ENCODE measurements at places on chromosomes 5 and 9.

DNA sequence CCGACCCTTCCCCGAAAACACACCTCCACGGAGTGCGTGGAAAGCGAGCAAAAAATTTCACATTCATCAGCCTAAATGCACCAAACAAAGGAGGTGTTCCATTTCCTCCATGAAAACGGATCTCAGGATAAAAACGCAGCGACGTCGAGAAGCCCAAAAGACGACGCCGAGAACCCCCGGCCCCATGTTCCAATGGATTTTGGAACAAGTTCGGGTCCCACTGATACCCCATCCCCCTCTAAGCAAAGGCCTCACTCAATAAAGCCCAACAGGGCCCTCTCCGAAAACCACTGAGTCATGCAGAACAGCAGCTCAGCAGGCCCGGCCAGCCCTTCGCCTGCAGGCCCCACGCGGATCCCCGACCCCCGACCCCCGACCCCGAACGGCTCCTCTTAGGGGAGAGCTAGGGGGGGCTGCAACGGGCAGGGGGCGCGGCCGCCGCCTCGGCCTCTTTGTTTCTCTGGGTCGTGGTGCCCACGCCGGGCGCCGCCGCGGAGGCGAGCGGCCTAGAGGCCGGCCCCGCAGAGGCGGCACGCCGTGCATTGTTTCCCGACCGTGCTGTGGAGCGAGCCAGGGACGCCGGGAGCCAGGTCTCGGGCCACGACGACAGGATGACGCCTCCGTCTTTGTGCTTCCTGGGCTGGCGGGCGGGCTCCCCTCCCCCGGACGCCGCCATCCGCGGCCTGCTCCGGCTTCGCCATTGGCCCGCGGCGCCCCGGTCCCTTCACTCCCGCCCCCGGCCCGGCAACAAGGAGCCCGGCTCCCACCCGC lies 915 bp downstream of the ZFAND5 start:
- DNase-seq, result peak; percentile 53

GRCh38 chr5:126536874-126537273 lies 58.1 kb downstream of the ALDH7A1 start:
- no peak for DNase-seq

DNA sequence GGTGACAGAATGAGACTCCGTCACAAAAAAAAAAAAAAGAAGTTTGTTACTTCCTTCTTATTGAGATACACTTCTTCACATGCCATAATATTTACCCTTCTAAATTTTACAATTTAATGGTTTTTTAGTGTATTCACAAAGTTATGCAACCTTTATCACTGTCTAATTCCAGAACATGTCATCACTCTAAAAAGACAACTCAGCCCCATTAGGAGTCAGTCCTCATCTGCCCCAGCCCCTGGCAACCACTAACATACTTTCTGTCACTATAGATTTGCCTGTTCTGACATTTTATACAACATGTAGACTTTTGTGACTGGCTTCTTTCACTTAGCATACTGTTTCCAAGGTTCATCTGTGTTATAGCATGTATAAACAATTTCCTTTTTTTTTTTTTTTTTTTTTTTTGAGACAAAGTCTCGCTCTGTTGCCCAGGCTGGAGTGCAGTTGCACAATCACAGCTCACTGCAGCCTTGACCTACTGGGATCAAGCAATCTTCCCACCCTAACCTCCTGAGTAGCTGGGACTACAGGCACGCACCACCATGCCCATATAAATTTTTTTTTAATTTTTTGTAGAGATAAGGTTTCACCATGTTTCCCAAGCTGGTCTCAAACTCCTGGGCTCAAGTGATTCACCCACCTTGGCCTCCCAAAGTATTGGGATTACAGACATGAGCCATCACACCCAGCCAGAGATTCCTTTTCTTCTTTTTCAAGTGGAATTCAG lies 18.0 kb downstream of the AQP3 start:
- no peak for DNase-seq

DNA sequence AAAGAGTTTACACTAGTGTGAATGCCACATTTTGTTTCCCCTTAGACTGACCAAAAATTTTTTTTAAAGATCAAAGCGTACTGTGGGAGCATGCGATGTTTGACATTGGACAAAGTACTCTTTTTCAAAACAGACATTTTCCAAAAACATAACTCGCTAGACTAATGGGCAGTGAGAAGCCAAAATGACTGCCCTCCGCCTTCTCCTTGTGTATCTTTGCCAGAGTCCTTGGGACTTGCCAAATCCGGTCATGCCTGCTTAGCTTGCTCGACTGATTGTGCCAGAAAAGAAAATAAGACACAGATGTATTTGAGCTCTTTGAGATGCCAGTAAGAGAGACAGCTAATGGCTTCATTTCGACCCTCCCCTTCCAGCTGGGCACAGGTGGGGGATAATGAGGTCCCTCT lies 157.5 kb downstream of the MAPKAP1 start:
- no peak for DNase-seq

DNA sequence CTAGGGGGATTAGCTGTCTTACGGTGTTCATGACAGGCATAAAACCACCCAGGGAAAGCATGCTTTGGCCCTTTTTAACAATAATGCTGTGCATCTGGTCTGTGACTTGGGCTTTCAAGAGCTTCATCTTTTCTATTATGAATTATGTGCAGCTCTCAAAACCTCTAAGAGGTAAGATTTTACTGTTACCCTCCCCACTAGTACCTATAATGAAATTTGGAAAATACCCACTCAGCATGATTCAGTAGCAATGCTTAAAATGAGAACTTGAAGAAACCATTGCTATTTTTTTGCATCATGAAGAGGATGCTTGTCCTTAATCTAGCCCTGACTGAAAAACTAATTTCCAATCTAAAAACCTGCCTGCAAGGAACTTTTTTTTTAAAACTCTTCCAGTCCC lies 5.8 kb upstream of the LHFPL2 start:
- no peak for DNase-seq

DNA sequence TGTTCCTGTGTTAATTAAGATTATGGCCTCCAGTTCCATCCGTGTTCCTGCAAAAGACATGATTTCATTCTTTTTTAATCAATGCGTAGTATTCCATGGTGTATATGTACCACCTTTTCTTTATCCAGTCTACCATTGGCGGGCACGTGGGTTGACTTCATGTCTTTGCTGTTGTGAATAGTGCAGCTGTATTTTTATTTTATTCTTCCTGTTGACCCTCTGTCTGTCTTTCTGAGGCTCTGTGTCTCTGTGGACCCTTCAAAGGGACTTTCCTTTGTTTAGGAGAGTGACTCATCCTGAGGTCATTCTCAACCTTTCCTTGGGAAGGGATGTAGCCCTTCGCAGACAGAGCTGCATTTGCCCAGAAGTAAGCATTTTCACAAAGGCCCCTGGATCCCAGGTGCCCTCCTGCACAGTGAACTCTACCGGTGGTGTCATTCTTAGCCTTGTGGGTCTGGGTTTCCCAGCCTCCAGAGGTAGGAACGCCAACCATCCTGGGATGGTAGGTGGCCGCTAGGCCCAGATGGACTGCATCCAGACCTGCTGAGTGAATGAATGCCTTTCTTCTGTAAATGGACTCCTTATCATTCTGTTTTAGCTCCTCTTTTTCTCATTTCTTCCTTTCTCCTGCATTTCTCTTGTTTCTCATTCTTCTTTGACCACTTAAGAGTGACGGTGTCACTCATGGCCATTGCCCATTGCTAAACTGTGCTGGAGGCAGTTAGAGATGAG lies 22.4 kb downstream of the TRIO start:
- DNase-seq, result no peak
